Bronchial smooth muscle cell (primary cell): ENCODE measurements at places on chromosomes 5 and 9. TPM values are rescaled to one million over a fixed set of nuclear protein-coding genes. Genes with fewer than 3 reads are reported as not detected.

The RASGRF2 gene
- total RNA-seq = 6.1 and 12.0 TPM in 2 replicates

The DNAH5 gene
- total RNA-seq = 0.47 and 0.60 TPM in 2 replicates

The SHISAL2B gene
- total RNA-seq = 0.16 TPM in 1 of 2 replicates, not detected in the other

The CNTNAP3 gene
- total RNA-seq = 0.94 and 3.5 TPM in 2 replicates

The SLC6A19 gene
- not detected in 2 replicates for total RNA-seq

The ASPN gene
- 3.5 and 11.2 TPM in 2 replicates for total RNA-seq

The CACNA1B gene
- under 0.01 TPM in 2 replicates for total RNA-seq

The PIP5K1B gene
- total RNA-seq = not detected in 2 replicates

The DAB2 gene
- total RNA-seq = 79.3 and 131 TPM in 2 replicates

The KIAA1958 gene
- 0.32 and 0.34 TPM in 2 replicates for total RNA-seq

The CD274 gene
- total RNA-seq = 1.1 and 1.6 TPM in 2 replicates

The DMRTA1 gene
- 0.34 and 0.47 TPM in 2 replicates for total RNA-seq

The SH3TC2 gene
- 0.34 and 3.6 TPM in 2 replicates for total RNA-seq

The INSL6 gene
- not detected in 2 replicates for total RNA-seq

The DOLK gene
- 26.0 and 28.4 TPM in 2 replicates for total RNA-seq

The SLC46A2 gene
- not detected in 2 replicates for total RNA-seq

The F2R gene
- total RNA-seq = 39.7 and 48.1 TPM in 2 replicates

The TOPORS gene
- 26.6 and 29.5 TPM in 2 replicates for total RNA-seq
